Neural crest cell (in vitro differentiated cells): ENCODE measurements at places on chromosomes 5 and 9. TPM values are rescaled to one million over a fixed set of nuclear protein-coding genes. Genes with fewer than 3 reads are reported as not detected.

- no peak for DNase-seq
Observed at GRCh38 chr5:87413343-87413645, 564 bp upstream of the CCNH start.

RMRP gene
- total RNA-seq, result 14,026 and 17,379 TPM in 2 replicates

GRCh38 chr9:4389755-4390154 lies 89.9 kb upstream of the GLIS3 start:
- no peak for DNase-seq

DNA sequence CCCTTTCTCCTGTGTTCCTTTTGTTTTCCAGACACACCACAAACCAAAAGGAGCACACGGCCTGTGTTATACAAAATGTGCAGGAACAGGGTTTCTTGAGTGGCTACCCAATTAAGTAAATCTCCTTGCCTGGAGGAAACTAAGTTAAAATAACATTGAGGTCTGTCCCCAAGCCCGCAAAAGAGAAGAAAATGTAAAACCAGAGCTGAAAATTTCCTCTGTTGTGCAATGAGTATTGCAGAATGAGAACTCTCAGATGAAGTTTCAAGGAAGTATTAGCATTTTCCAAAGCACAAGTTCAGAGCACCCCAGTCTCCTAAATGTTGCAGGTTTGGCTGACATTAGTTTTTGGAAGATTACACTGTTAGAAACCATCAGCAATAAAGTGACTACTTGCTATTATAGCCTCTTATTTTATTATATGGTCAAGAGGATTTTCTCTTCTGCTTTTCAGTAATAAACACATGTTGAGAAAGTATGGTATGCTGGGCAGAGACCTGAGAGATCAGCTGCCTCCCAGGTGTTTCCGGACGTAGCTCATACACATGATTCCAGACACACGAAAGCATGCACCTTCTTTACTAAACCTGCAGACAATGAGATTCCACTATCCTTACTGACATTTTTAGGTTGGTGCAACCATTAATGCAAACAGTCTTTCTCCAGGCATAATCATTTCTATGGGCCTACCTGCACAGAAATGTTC lies 161.3 kb downstream of the SNCAIP start:
- DNase-seq, result no peak
